SHP77 treated with DMSO at 0.1 percent for 48 hours (cell line): ENCODE measurements at places on chromosomes 5 and 9.
A peak's percentile ranks its signal among the peaks of the same experiment; 100 is the strongest.

DNA sequence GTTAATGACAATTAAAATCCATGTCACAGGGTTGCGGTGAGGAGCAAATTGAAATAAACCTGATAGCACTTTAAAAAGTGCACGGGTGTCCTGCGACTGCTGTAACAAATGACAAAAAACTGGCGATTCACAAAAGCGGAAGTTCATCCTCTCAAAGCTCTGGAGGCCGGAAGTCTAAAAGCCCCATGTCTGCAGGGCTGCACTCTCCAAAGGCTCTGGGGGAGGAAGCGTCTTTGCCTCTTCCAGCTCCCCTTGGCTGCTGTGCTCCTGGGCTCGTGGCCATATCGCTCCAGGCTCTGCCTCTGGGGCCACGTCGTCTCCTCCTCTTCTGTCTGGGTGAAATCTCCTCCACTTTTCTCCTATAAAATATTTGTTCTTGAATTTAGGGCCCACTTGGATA, 273.9 kb upstream of the IRX2 start:
- no peak for DNase-seq

GRCh38 chr9:118570066-118570465, 799.2 kb downstream of the BRINP1 start:
- DNase-seq: no peak

- peak; percentile 35 for DNase-seq
Observed at GRCh38 chr9:127132921-127133647, 10.6 kb upstream of the ANGPTL2 start.

DNA sequence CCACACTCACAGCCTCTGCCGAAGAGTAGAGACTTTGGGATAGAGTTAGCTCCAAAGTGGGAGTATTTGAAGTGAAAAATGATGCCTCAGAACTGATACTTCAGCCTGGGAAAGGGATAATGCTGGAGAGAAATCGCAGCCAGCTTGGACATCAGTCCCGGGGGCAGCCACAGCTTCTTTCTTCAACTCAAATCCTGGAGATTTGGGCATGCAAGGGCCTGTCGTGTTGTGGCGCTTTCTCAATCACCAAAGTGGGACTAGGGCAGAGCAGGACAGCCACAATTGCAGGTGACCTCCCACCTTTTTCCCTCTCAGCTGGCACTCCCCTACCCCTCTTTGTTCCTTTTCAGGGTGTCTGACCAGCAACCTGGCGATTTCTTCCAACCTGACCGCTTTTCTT, 70.4 kb downstream of the UBAP1 start:
- no peak for DNase-seq

- no peak for DNase-seq
Observed at GRCh38 chr9:99231711-99232110, 9.6 kb downstream of the SEC61B start.

GRCh38 chr5:35056686-35057085, 8.9 kb upstream of the AGXT2 start:
- DNase-seq: no peak

DNA sequence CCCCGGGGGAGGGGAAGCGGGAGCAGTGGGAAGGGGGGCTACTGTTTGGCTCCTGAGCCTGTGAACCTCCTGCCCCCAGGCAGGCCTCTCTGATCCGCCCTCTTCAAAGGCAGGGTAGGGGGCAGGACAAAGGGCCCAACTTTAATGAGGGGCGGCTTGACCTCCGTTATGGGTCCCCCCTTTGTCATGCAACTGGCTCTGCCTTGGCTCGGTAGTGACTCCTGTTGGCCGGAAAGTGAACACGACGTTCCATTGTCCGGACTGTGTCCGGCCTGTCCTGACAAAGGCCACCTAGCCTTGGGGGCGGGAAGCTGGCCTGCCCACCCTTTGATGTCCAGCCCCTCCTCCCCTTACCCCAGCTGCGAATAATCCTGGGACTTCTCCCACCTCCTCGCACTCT, 1.3 kb downstream of the CDX1 start:
- DNase-seq: no peak

- no peak for DNase-seq
Observed at GRCh38 chr9:69371001-69371400, 46.0 kb downstream of the ENTREP1 start.

DNA sequence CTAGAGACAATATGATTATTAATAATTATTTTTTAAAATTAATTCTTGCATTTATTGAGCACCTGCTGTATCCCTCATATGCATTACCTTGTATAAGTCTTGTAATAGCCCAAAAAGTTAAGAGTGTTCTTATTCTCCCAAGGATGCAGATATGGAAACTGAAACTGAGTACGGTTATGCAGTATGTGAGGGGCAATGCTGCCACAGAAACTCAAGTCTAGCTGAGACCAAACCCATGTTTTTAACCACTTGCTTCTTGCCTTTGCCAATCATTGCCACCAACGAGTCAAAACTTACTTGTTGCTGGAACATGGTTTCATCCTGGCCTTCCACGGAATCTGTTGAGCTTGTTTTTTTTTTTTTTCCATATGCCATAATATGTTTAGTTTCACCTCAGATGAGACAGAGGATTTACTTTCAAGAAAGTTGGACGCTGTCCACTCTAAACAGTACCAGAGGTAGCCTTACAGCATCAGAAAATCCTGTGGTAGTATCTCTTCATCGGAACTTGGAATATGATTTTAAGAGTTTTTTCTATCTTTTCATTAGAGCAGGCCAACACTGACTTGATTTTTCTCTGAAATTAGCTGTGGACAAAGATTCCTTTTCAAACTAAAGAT, 27.9 kb downstream of the DOCK8 start:
- DNase-seq: no peak

- DNase-seq: no peak
Observed at GRCh38 chr9:87479801-87480201, 17.9 kb upstream of the DAPK1 start.

- no peak for DNase-seq
Observed at GRCh38 chr5:135246923-135247795, 151.9 kb downstream of the MACROH2A1 start.

DNA sequence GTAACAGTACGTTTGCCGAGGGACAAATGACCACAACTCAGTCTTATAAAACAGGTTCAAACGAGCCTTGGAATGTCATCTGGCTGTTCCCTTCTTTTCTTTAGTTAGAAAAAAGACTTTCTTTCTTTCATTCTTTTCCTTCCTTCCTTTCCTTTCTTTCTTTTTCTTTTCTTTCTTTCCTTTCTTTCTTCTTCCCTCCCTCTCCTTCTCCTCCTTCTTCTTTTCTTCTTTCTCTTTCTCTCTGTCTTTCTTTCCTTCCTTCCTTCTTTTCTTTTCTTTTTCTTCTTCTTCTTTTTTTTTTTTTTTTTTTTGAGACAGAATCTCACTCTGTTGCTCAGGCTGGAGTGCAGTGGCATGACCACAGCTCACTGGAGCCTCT, 9.7 kb upstream of the LAMC3 start:
- no peak for DNase-seq

- no peak for DNase-seq
Observed at GRCh38 chr5:144237851-144238250, 67.2 kb downstream of the KCTD16 start.

- DNase-seq: peak; percentile 77
Observed at GRCh38 chr5:32504989-32505596, 60.6 kb upstream of the ZFR start.

DNA sequence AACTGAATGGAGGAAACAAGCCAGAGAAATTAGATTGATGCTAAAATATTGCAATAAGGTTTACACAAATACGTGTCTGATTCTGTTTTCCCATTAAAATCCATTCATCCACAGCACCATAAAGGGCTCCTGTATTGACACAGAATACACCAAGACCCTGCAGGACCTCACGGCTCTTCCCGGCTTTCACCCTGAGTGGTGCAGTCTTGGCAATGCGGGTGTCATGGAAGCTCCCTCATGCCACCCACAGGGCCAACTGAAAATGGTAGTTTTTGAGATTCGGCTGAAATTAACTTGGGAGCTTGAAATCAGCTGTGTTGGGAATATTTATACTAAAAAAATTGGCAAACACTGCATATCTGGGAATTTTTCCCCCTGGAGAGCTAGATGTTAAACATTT, 17.3 kb upstream of the EXOC3 start:
- peak; percentile 52 for DNase-seq

GRCh38 chr5:102715082-102715807, 39.9 kb upstream of the PAM start:
- DNase-seq: no peak

DNA sequence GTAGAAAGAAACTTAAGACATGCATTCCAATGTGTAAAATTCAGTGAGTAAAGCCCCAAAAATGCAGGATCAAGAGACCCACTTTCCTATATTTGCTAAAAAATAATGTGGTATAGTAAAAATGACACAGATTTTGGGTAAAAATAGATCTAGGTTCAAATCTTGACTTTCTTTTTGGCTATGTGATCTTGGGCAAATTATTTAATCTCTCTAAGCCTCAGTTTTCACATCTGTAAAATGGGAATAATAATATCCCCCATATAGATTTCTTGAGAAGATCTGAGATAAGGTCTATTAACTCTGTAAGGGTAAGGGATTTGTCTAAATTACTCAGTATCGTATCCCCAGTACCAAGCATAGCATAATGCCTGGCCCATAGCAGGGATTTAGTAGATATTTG, 172.3 kb downstream of the CARTPT start:
- DNase-seq: no peak

DNA sequence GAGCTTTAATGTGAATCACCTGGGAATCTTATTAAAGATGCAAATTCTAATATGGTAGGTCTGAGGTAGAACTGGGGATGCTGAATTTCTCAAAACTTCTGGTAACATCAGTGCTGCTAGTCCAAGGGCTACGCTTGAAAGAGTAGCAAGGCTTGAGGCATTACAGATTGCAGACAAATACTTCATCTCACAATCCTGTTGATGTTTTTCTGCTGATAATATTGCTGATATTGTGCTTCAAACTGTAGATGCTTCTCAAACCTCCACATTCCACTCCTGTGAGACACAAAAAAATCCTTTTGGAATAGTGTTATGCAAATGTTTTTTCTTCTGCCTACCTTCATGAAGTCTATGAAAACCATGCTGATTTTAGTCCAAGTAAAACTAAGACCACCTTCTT, 139.5 kb downstream of the SAXO1 start:
- no peak for DNase-seq

GRCh38 chr5:77066823-77067442, 20.2 kb downstream of the ZBED3 start:
- DNase-seq: no peak

- peak; percentile 33 for DNase-seq
Observed at GRCh38 chr5:42108468-42108867, 183.4 kb downstream of the FBXO4 start.

DNA sequence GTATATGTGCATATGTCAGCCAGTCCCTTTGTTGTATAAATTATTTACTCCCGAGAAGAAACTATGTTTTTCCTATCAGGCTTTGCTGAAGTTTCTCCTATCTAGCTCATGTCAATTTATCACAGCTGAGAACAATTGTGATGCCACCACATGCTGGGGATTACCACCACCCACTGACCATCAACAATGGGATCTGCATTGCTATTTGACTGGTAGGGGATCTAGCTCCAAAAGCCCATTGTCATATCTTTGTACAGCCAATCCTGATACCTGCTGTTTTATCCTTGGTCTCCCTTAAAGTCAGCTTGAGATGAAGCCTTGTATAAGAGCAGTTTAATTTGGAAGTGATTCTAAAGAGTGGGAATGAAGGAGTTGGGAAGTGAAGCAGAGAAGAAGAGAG, 53.9 kb upstream of the KCNN2 start:
- DNase-seq: no peak

GRCh38 chr9:19140259-19140658, 13.0 kb upstream of the PLIN2 start:
- DNase-seq: no peak
